IMR-90 (cell line): ENCODE measurements at places on chromosomes 2 and 18. TPM values are rescaled to one million over a fixed set of nuclear protein-coding genes. Genes with fewer than 3 reads are reported as not detected.

The GLI2 gene
- 3.8 and 4.7 TPM in 2 replicates for total RNA-seq

The LYPD1 gene
- total RNA-seq: 79.7 and 87.6 TPM in 2 replicates

The LIPG gene
- total RNA-seq: under 0.01 TPM in 1 of 2 replicates, not detected in the other

The CFAP53 gene
- under 0.01 TPM in 2 replicates for total RNA-seq

The GCG gene
- not detected in 2 replicates for total RNA-seq

The C2orf78 gene
- total RNA-seq: not detected in 2 replicates

The STARD7 gene
- 138 and 189 TPM in 2 replicates for total RNA-seq

The FOXI3 gene
- total RNA-seq: not detected in 2 replicates

The DSG4 gene
- not detected in 2 replicates for total RNA-seq

The IMPACT gene
- 11.8 and 26.4 TPM in 2 replicates for total RNA-seq

The THUMPD2 gene
- total RNA-seq: 4.8 and 5.6 TPM in 2 replicates

The TLX2 gene
- total RNA-seq: not detected in 2 replicates

The IL36B gene
- not detected in 2 replicates for total RNA-seq

The VAMP5 gene
- total RNA-seq: 13.8 and 27.8 TPM in 2 replicates

The EML6 gene
- 0.18 and 0.28 TPM in 2 replicates for total RNA-seq

The UNC80 gene
- total RNA-seq: not detected in 2 replicates

The INHA gene
- not detected in 2 replicates for total RNA-seq

The APOB gene
- total RNA-seq: under 0.01 TPM in 2 replicates

The C2orf80 gene
- total RNA-seq: not detected in 2 replicates

The MBP gene
- 0.90 and 1.4 TPM in 2 replicates for total RNA-seq

The REG1B gene
- total RNA-seq: not detected in 2 replicates

The KCNG3 gene
- under 0.01 TPM in 1 of 2 replicates, not detected in the other for total RNA-seq

The UGT1A3 gene
- not detected in 2 replicates for total RNA-seq

The TUBA4B gene
- not detected in 2 replicates for total RNA-seq

The CCDC178 gene
- not detected in 2 replicates for total RNA-seq

The HOXD12 gene
- total RNA-seq: not detected in 2 replicates

The FOXD4L1 gene
- total RNA-seq: not detected in 2 replicates

The LYPD6 gene
- 0.90 and 1.4 TPM in 2 replicates for total RNA-seq

The DES gene
- total RNA-seq: 3.3 and 4.3 TPM in 2 replicates

The DAW1 gene
- total RNA-seq: 1.4 TPM in 2 replicates

The HOXD13 gene
- total RNA-seq: not detected in 2 replicates

The RRM2 gene
- 53.6 and 75.5 TPM in 2 replicates for total RNA-seq

The IGFBP2 gene
- total RNA-seq: 33.5 and 36.7 TPM in 2 replicates

The CKAP2L gene
- total RNA-seq: 9.9 and 13.3 TPM in 2 replicates

The CCDC148 gene
- total RNA-seq: 0.18 and 0.56 TPM in 2 replicates

The ANKRD30B gene
- total RNA-seq: not detected in 2 replicates

The PLGLB2 gene
- 0.72 and 0.83 TPM in 2 replicates for total RNA-seq

The PDE1A gene
- 0.83 and 0.90 TPM in 2 replicates for total RNA-seq

The CNGA3 gene
- total RNA-seq: under 0.01 TPM in 1 of 2 replicates, not detected in the other

The COMMD1 gene
- 45.8 and 60.4 TPM in 2 replicates for total RNA-seq

The CYTIP gene
- total RNA-seq: not detected in 2 replicates

The EVX2 gene
- not detected in 2 replicates for total RNA-seq

The PPIL3 gene
- total RNA-seq: 35.1 and 49.2 TPM in 2 replicates
